ENCODE measurements at places on chromosomes 13 and 19. TPM values are rescaled to one million over a fixed set of nuclear protein-coding genes. Genes with fewer than 3 reads are reported as not detected.

The SOX1 gene
- total RNA-seq, result not detected

The C19orf47 gene
- total RNA-seq, result 35.0 TPM

The TJP3 gene
- not detected for total RNA-seq

The POSTN gene
- total RNA-seq, result 1,449 TPM

The SUPT20H gene
- 47.0 TPM for total RNA-seq

The SLC8A2 gene
- total RNA-seq, result under 0.01 TPM

The USE1 gene
- total RNA-seq, result 19.3 TPM

The SRRM5 gene
- not detected for total RNA-seq

The TNNI3 gene
- 4.7 TPM for total RNA-seq

The ZNF737 gene
- 14.1 TPM for total RNA-seq

The NDUFA3 gene
- 7.8 TPM for total RNA-seq
